ENCODE measurements at places on chromosomes 12 and 14. TPM values are rescaled to one million over a fixed set of nuclear protein-coding genes. Genes with fewer than 3 reads are reported as not detected.

SLC6A13 gene
- not detected for total RNA-seq

P2RX2 gene
- 1.7 TPM for total RNA-seq

PPFIA2 gene
- total RNA-seq, result 0.86 TPM

GRCh38 chr12:81518638-81519037 lies 240.5 kb downstream of the PPFIA2 start:
- no peak for DNase-seq
- no peak overlapping the region for H3K4me3 ChIP-seq
- no peaks in the 10 kb centered on the region for H3K36me3 ChIP-seq
- no peak overlapping the region for H3K27ac ChIP-seq
- no peaks in the 10 kb centered on the region for H3K27me3 ChIP-seq
- H3K4me1 ChIP-seq, result no peaks in the 10 kb centered on the region

GRCh38 chr12:63319386-63319785 lies 168.4 kb upstream of the AVPR1A start:
- no peaks in the 10 kb centered on the region for H3K4me1 ChIP-seq
- no peak overlapping the region for H3K4me3 ChIP-seq
- H3K27ac ChIP-seq, result no peak overlapping the region
- no peak for DNase-seq
- H3K36me3 ChIP-seq, result no peaks in the 10 kb centered on the region

DNA sequence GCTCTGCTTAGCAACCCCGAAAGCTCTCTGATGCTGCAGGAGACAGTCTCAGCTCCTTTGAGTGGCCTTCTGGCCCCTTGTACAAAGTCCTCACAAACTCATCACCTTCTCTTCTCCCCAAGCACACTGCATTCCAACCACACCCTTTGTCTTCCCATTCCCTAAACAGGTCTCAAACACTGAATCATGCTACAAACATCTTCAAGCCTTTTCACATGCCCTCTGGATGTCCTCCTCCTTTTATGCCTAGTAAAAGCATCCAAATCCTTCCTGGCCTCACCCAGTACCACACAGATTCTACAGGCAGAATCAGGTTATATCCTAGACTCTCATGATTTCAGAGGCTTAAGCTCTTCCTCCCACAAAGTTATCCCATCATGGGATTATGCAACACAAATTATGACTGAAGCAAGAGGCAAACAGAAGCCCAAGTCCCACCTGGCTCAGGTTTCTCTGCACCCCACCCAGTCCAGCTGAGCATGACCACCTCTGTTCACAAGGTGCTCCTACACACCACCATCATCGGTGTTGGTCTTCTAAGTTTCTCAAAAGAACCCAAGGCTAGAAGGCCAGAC lies 61.4 kb upstream of the PCED1B start:
- H3K27me3 ChIP-seq, result no peaks in the 10 kb centered on the region
- H3K27ac ChIP-seq, result no peak overlapping the region
- H3K4me3 ChIP-seq, result no peak overlapping the region
- no peaks in the 10 kb centered on the region for H3K4me1 ChIP-seq
- no peak for DNase-seq
- H3K36me3 ChIP-seq, result no peaks in the 10 kb centered on the region

DNA sequence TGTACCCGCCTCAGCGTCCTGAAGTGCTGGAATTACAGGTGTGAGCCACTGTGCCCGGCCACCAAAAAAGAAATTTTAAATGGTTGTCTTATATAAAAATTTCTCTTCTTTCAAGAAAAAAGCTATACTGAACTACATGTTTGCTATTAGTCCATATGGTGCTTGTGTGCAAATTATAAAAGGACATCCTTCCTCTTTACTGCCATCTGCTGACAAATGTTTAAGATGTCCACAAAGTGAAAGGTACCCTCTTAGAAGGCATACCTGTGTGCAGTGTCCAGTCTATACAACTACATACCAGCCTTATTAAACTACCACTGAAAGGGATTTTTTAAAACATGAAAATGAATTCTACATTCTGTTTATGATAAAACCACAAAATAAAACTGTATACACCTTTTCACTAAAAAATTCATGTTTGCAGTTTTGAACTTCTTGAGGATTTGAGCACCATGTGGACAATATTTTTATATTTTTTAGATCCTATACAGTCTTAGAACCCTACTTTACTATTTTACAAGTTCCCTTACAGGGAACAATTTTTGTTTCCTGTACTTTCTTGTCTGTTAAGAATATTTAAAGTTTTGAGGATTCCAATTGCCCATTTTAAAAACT lies 32.8 kb upstream of the TOMM20L start:
- no peak overlapping the region for H3K4me3 ChIP-seq
- DNase-seq, result no peak
- H3K4me1 ChIP-seq, result no peaks in the 10 kb centered on the region

GRCh38 chr12:26692407-26692806 lies 140.6 kb downstream of the ITPR2 start:
- H3K36me3 ChIP-seq, result peaks cover 18% of the 10 kb centered on the region
- peaks cover 7% of the 10 kb centered on the region for H3K4me1 ChIP-seq
- DNase-seq, result no peak
- no peak overlapping the region for H3K4me3 ChIP-seq
- H3K27me3 ChIP-seq, result no peaks in the 10 kb centered on the region
- no peak overlapping the region for H3K27ac ChIP-seq

DNA sequence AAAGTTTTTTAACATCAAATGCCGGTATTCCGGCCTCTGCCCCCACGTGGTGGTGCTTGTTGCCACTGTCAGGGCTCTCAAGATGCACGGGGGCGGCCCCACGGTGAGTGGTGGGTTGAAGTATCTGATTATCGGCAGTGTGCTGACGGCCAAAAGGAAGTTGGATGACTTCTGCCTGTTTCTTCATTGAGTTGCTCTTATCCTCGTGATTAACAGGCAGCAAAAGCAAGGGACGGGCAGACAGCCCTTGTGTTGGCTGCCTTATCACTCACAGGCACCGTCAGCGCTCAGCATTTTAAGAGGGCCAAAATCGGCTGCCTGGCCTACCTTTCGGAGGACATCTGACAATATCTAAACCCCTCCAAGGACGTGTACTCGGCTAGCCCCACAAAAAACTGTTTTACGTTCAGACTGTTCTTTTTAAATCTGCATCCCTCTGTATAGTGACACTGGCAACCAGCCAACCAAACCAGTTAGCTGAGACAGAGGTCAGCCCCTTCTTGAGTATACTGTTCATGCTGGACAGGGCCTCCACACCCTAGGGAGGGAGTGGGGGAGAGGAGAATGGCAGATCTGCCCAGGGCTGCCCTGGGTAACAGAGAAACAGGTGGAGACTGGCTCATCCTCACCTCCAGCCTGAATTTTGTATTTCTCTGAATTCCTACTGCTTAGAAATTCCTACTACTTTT lies 22.9 kb upstream of the AKAP5 start:
- no peaks in the 10 kb centered on the region for H3K27me3 ChIP-seq
- no peak for DNase-seq
- no peak overlapping the region for H3K27ac ChIP-seq
- peaks cover 11% of the 10 kb centered on the region for H3K36me3 ChIP-seq
- H3K4me1 ChIP-seq, result peaks cover 21% of the 10 kb centered on the region

DNA sequence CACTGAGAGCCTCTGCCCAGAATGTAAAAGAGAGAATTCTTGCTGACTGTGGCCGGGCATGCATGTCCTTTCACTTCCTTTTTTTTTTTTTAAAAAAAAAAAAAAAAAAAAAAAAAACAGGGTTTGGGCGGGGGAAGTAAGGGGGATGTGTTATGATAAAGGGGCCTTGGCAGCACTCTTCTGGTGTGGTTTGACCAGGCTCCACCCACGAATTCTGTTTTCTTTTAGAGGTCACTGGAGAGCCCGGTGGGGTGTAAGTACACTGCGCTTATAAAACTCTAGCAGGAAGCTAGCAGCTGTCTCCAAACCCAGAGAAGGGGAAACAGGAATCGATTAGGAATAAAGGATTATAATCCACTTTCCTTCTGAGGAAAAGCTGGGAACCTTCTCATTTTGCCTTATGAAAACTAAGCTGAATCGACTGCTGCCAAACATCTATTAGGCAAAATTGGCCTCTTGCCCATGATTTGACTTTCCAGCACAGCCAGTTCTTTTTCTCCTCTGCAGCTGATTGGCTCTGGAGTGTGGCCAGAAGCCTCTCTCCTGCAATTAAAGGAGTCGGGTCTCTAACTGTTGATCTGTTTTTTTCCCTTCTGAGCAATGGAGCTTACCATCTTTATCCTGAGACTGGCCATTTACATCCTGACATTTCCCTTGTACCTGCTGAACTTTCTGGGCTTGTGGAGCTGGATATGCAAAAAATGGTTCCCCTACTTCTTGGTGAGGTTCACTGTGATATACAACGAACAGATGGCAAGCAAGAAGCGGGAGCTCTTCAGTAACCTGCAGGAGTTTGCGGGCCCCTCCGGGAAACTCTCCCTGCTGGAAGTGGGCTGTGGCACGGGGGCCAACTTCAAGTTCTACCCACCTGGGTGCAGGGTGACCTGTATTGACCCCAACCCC lies 27.7 kb upstream of the HIGD1C start:
- H3K27me3 ChIP-seq, result no peaks in the 10 kb centered on the region
- H3K4me3 ChIP-seq, result peak overlapping the region; percentile 91
- H3K36me3 ChIP-seq, result peaks cover under 1% of the 10 kb centered on the region
- peak; percentile 97 for DNase-seq

- H3K36me3 ChIP-seq, result no peaks in the 10 kb centered on the region
- peaks cover 47% of the 10 kb centered on the region for H3K4me1 ChIP-seq
- no peak for DNase-seq
- peak overlapping the region; percentile 52 for H3K4me3 ChIP-seq
- peaks cover 7% of the 10 kb centered on the region for H3K27me3 ChIP-seq
Measured at GRCh38 chr14:104138718-104139459, 502 bp downstream of the KIF26A start.

- H3K27ac ChIP-seq, result no peak overlapping the region
- H3K4me1 ChIP-seq, result no peaks in the 10 kb centered on the region
- H3K36me3 ChIP-seq, result no peaks in the 10 kb centered on the region
- DNase-seq, result no peak
- no peak overlapping the region for H3K4me3 ChIP-seq
Measured at GRCh38 chr14:56720703-56721460, 89.4 kb downstream of the OTX2 start.

GRCh38 chr12:22056607-22057006 lies 10.6 kb downstream of the CMAS start:
- DNase-seq, result no peak
- H3K27ac ChIP-seq, result no peak overlapping the region
- H3K36me3 ChIP-seq, result peaks cover 63% of the 10 kb centered on the region
- no peaks in the 10 kb centered on the region for H3K27me3 ChIP-seq
- H3K4me3 ChIP-seq, result no peak overlapping the region
- peaks cover 3% of the 10 kb centered on the region for H3K4me1 ChIP-seq

Data from esophagus muscularis mucosa (tissue), 4 donors.